Thoracic aorta (tissue), 2 donors: ENCODE measurements at places on chromosomes 7 and 10. TPM values are rescaled to one million over a fixed set of nuclear protein-coding genes. Genes with fewer than 3 reads are reported as not detected.

Gene P4HA1
- 37.0 TPM for total RNA-seq

Gene NKX1-2
- not detected for total RNA-seq

DNA sequence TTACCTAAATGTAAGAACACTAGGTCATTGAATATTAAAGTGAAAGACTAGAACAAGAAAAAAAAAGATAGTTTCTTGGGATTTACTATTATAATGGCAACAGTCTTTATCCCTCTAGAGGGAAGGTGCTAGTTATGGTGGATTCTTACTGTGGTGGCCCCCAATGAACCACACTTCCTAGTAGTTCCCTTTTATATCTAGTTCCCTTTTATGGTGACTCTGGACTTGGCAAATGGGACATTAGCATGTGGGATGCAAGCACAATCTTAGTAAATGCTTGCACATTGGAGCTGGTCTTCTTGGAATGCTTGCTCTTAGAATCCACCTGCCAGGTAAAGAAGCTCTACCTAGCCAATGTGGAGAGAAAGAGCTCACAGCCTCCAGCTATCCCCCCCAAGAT, 430.2 kb downstream of the LRMDA start:
- DNase-seq, result no peak

- DNase-seq, result no peak
Measured at GRCh38 chr7:114777288-114777687, 144.6 kb upstream of the MDFIC start.

Gene SUMF2
- 102 TPM for total RNA-seq

- no peak for DNase-seq
Measured at GRCh38 chr7:157757776-157758467, 421.1 kb downstream of the DNAJB6 start.

GRCh38 chr7:47104206-47104549, 477.7 kb downstream of the TNS3 start:
- no peak for DNase-seq

Gene BICC1
- total RNA-seq, result 20.4 TPM

Gene MRC1
- 62.6 TPM for total RNA-seq

DNA sequence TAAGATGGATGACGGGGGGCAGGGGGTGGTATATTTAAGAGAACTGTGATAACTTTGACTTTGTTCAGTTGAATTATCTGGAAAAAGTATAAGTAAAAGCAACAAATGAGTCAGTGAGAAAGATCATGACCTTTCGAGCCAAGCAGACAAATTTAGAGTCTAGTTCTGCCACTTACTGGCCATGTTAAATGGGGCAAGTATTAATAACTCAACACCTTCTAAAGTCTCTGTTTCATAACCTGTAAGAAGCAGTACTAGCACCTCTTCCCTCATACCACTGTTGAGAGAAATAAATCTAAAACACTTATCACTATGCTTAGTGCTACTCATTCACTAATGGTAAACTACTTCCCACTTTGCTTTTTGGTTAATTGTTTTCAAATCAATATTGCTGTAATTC, 604.4 kb upstream of the LRRN3 start:
- no peak for DNase-seq

Gene GIMAP5
- 35.9 TPM for total RNA-seq

DNA sequence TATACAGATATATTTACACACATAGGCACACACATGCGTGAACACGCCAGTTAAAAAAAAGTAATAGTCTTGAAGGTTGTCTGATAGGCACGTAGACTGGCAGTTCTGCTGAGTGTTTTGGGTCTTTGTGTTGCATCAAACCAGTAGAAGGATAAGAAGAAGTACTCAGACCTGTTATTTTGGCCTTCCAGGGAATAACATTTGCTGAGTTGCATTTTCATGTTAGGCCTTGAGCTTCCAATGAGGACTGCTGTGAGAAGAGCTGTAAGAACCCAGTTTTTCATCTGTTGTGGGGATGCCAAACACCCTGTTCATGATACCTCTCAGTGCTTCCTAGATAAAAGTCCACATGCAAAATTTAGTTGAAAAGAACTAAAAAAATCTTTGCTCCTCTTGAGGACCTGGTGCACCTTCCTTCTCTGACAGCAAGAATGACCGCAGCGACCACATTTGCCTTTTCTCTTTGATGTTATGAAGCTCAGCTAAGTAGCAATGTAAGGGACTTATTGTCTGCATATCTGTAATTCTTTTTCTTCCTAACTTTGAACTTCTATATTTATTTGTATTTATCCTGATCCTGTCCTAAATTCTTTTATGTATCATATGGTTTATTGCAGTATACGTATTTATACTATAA, 27.2 kb downstream of the HIPK2 start:
- no peak for DNase-seq

Gene FAM221A
- total RNA-seq, result 16.8 TPM

DNA sequence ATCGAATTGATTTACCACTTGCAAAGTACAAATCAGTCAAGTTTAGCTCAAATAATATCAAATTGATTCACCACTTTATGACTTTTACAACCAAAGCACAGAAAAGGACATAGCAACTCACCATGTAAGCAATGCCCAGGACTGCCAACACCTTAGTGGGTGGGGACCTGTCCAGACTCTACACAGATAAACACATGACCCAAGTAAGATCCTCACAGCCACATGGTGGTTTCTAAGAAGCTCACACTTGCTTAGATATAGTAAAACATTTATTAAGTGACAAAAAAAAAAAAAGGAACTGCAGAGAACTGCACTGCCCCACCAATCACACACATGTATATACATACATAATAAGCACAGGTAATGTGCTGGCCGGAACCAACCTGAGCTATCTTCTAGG, 116.2 kb downstream of the SLC25A13 start:
- no peak for DNase-seq

Gene CYP3A4
- not detected for total RNA-seq

Gene WNT2
- not detected for total RNA-seq

Gene MYOF
- total RNA-seq, result 132 TPM

- DNase-seq, result no peak
Measured at GRCh38 chr10:111824128-111824527, 359.4 kb downstream of the GPAM start.

Gene SEPTIN14
- not detected for total RNA-seq

- no peak for DNase-seq
Measured at GRCh38 chr7:117672453-117672852, 192.6 kb downstream of the CFTR start.

GRCh38 chr7:155412416-155413253, 45.3 kb upstream of the EN2 start:
- no peak for DNase-seq

- DNase-seq, result no peak
Measured at GRCh38 chr7:112120696-112121217, 85.4 kb downstream of the DOCK4 start.

Gene TSPAN12
- 10.8 TPM for total RNA-seq

- no peak for DNase-seq
Measured at GRCh38 chr7:149824301-149824741, 13.9 kb upstream of the ZNF862 start.

DNA sequence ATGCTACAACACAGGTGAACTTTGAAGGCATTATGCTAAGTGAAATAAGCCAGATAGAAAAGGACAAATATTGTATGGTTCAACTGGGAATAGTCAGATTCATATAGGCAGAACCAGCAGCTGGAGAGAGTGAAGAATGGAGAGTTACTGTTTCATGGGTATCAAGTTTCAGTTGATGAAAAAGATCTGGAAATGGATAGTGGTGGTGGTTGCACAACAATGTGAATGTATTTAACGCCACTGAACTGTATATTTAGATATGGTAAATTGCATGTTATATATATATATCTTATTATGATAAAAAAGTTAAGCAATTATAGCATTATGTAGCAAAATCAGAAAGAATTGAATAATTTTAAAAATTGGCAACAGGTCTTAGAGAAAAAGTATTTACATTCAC, 3.9 kb downstream of the LMBR1 start:
- DNase-seq, result no peak

Gene PRSS37
- total RNA-seq, result not detected

DNA sequence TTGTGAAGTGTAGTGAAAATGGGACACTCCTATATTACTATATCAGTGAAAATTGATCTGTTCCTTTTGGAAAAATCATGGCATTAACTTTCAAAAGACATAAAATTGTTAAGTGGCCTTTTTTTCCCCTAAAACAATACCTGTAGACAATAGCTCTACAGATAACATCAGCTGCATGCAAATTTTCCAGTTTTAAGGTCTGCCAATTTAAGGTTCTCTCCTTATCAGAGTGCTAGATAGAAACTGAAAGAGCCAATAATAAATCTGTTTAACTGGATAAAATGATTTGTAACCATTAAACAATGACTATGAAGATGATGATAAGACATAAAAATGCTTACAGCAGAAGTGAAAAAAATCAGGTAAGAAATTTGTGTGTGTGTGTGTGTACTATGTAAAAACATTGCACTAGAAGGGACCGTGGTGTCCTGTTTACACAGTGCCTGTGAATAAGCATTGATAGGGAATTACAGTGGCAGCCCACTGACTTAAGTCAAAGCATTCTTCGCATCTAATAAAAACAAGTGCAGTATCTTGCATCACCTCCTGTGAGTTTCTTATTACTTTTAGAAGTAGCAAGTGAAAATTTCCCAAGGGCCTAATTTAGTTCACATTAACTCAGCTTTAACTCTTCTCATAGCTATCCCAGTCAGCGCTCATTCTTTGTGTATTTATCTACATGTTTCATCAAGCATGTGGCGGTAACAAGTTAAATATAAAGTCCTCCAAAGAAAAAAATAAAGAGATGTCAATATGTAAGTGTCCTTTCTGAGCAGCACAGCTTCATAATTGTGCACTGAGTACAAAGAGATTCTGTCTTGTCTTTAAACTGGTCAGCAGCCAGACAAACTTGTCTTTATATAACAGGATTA, 261.9 kb downstream of the ARL4A start:
- DNase-seq, result no peak

Gene RGR
- total RNA-seq, result not detected

DNA sequence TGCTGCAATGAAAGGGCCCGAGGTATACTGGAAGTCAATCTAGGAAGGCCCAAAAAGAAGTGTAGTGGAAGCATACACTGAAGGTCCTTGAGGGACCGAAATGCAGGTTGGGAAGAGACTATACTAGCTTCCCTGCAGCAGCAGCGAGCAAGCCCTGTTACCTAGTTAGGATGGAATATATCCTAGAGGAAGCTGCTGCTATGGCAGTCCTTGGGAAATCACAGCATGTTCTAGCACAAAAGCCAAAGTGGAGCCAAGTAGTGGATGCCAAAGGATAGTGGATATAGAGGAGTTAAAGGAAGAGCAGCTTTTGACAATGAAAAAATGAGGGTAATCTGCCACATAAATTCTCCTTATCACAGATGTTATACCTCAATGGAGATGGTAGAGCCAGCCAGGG, 123.8 kb upstream of the STARD3NL start:
- DNase-seq, result no peak

- no peak for DNase-seq
Measured at GRCh38 chr10:52376694-52377354, 62.7 kb downstream of the DKK1 start.

Gene NRCAM
- total RNA-seq, result 2.4 TPM

Gene OR2A12
- not detected for total RNA-seq

DNA sequence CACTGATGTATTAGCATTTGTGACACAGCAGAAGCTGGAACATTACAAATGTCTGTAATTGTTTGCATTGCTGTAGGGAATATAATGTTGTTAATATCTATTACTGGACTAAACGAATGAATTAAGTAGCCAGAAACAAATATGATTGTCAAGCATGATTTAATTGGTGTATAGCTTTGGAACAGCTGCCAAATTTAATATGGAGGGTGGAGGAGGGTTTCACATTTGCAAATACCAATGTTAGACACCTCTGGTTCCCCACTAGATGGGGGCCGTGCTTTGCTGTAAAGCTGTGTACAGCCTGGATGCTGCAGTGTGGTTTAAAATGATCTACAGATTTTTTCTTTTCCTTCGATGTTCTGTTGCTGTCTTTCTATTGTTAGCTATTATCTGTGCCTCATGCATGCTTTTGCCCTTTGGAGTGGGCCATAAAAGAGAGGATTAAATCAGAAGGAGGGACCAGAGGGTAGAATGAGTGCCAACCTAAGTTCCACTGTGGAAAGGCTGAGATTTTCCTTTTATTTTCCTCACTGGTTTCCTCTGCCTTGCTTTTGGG, 23.1 kb downstream of the DNAJB9 start:
- no peak for DNase-seq

Gene SERPINE1
- total RNA-seq, result 542 TPM

Gene ACSM6
- total RNA-seq, result not detected

Gene NEURL1
- total RNA-seq, result not detected

- no peak for DNase-seq
Measured at GRCh38 chr10:78205457-78206016, 171.9 kb downstream of the RPS24 start.

DNA sequence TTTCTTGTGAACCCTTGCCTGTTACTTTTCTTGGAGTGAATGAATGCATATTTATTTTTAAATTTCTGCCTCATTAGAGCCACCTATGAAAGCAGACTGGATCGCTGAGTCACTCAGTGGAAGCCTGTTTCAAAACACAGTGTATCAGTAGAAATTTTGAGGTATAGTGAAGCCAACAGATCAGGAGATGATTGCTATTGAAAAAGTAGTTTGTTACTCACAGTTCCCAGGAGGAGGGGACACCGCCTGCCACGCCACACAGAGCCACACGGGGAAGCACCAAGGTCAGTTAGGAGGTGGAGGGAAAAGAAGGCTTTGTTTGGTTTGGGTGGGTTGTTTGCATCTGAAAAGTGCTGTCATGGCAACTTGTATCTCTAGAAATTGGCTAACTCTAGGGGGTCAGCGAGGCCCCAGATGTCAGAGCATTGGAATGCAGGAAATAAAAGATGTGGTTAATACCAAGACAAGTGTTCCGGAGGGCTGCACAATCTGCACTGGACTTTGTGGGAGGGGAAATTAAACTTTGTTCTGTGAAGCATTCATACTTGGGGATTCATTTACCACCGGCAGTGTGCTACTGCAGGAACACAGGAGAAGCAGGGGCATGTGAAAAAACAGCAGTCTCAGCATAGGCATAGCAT, 106.4 kb upstream of the SDK1 start:
- DNase-seq, result no peak

GRCh38 chr10:44398271-44398670, 13.4 kb upstream of the CXCL12 start:
- no peak for DNase-seq

DNA sequence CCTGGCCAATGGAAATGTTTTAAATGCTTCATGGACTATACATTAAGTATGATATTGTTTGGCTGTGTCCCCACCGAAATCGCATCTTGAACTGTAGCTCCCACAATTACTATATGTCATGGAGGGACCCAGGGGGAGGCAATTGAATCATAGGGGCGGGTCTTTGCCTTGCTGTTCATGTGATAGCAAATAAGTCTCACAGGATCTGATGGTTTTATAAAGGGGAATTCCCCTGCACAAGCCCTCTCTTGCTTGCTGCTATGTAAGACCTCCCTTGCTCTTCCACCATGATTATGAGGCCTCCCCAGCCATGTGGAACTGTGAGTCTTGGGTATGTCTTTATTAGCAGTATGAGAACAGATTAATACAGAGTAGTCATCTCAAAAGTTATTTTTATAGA, 32.4 kb upstream of the GRB10 start:
- no peak for DNase-seq

DNA sequence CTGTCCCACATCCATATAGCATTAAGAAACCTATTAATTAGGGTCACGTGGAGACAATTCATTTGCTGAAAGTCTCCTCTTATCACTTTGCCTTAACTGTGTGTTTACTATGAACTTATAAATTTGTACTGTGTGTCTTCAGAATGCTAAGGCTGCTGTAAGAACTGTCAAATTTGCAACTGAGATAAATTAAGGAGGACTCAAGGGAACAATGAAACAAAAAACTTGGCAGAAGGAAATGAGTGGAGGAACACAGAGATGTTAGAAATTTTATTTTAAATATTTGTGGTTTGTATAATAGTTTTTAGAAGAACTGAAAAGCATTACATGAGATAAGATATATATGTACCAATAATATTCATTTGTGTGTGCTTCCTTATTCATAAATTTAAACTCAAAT, 1005.3 kb upstream of the SORCS1 start:
- DNase-seq, result no peak
